NCI-H774 (cell line): ENCODE measurements at places on chromosomes 11 and 22.

GRCh38 chr22:42001121-42001520, 2.5 kb downstream of the WBP2NL start:
- no peak for DNase-seq

GRCh38 chr22:37818409-37819104, 4.6 kb upstream of the GALR3 start:
- DNase-seq: no peak

GRCh38 chr11:109155291-109155690, 266.7 kb upstream of the C11orf87 start:
- no peak for DNase-seq

GRCh38 chr11:46309814-46310259, 32.4 kb downstream of the CREB3L1 start:
- no peak for DNase-seq

- no peak for DNase-seq
Observed at GRCh38 chr11:31995525-31996094, 95.3 kb upstream of the RCN1 start.

DNA sequence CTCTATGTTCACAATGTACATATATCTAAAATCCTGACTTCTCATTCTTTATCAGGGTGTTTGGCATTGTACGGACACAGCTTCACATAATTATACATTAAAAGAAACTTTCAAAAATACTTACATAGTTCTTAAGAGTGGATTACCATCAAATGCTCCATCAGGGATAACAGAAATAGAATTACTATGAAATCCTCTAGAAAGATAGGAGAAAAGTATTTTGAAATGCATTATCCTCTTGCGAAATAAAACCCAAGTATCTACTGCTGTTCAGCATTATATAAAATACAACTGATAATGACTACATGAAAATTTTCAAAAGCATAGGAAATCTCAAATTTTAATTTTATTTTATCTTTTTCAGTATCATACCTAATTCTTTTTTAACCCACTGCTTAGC, 17.8 kb upstream of the CCDC34 start:
- DNase-seq: no peak

DNA sequence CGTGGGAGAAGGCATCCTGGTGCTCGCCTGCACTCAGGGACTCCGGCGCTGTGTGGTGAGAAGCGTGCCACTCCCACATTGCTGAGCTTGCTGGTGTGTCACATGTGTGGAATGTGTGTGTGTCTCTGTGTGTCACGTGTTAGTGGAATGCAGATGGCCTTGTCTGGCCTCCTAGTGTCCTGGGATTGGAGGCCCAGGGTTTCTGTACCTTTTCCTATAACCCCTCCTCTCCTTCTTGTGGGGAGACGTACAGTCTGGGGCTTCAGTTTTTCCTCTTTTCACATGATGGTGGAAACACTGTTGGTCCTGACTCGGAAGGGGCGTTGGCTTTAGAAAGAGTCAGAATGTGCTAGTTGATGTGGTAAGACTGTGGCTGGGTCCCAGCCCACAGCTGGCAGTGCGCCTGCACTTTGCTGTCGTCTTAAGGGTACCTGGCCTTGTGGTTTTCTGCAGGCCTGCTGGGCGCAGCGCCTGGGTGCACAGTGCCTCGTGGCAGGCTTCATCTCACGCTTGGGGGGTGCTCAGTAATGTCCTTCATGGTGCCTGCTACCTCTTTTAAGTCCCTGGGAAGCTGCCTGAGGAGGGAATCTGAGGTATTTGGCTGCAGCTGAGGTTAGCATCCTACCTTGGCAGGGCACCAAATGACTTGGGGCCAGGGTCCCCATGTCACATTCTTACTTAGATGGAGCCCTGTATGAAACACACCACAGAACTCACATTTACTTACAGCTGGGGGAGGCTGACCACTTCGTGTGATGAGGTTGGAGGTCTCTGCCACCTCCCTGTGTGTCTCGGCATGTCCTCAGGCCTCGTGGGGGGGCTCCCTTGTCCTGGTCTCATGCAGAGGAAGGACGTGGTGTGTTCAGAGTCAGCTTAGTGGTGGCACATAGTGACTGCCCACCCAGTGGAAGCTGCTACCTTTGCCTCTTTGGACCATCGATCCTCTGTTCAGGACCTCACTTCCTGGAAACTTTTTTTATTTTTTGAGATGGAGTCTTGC, 61.9 kb downstream of the MED15 start:
- no peak for DNase-seq

DNA sequence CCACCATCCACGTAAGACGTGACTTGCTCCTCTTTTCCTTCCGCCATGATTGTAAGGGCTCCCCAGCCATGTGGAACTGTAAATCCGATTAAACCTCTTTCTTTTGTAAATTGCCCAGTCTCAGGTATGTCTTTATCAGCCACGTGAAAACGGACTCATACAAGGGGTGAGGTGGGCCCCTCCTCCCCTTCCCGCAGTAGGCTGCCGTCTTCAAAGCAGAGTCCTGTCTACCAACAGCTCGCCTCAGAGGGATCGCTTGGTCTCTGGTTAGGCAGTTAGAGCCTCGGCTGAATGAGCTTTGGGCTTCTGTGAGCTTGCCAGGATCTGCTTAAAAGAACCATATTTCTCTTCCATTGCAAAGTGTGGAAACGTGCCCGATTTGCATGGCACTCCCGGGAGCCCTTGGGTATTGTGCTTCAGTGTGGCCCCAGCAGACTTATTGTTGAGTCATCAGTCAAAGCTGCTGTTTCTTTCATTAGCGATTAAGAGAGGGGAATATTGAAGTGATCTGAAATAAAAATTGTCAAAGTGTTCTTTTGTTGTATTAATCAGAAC, 338.3 kb downstream of the TBC1D22A start:
- no peak for DNase-seq

GRCh38 chr11:70456921-70457532, 58.7 kb downstream of the CTTN start:
- no peak for DNase-seq

DNA sequence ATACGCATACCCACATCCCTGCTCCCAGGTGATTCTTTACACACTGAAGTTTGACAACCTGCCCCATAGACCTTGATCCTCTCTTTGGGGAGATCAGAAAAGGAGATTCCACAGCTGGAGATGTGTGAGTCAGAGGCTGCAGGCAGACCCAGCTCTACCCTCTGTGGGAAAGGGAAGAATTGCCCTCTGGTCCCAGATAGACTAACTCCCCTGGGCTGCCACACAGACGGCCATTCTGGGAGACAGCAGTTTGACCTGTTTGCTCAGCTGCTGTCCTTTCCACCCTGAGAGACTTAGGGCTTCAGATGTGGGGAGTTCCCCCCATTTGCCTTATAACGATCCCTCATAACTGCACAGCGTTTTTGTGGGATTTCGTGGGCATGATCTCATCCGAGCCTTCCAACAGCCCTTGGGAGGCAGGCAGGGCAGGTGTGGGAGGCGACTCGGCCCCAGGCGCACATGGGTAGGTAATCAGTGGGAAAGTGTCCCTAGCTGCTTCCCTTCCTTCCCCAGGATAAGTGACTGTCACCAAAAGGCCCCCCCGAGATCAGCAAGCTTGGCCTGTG, 14.1 kb downstream of the FAM83F start:
- DNase-seq: no peak

GRCh38 chr11:119041821-119042514, 11.3 kb upstream of the SLC37A4 start:
- DNase-seq: no peak
